ENCODE measurements at places on chromosomes 5 and 9.

DNA sequence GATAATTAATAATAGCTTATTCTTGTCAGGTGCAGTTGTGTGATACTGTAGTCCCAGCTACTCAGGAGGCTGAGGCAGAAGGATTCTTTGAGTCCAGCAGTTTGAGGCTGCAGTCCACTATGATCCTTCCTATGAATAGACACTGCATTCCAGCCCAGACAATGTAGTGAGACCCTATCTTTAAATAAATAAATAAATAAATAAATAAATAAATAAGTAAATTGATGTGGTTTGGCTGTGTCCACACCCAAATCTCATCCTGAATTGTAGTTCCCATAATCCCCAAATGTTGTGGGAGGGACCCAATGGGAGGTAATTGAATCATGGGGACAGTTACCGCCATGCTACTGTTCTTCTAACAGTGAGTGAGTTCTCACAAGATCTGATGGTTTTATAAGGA lies 5.6 kb upstream of the ELL2 start:
- no peak for DNase-seq

- DNase-seq: no peak
Measured at GRCh38 chr9:15373881-15374280, 48.8 kb upstream of the SNAPC3 start.

DNA sequence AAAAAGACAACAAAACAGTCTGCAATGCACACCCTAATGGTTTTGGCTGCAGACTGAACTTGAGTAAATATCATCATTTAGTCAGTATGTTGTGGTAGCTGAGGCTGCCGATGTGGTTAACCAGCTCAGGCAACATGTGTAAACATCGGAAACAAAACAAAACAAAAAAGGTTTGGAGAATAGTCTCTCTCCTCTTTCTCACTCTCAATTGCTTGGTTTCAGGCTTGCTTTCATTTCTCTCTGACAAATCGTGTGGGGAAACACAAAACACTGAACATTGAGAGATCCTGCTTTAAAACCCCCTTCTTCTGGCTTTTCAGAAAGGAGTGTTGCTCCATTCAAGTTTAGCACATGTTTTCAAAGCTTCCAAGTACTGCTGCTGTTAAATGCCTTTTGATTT lies 453.3 kb downstream of the BNC2 start:
- DNase-seq: no peak

GRCh38 chr9:16316911-16317817 lies 553.3 kb downstream of the BNC2 start:
- DNase-seq: no peak

GRCh38 chr5:35856765-35857351 lies at the start of gene IL7R:
IL7R (plus strand) TSS chr5:35856891; CDS start chr5:35856978, 87 bp downstream.
- DNase-seq: no peak

- no peak for DNase-seq
Measured at GRCh38 chr9:121160025-121160424, 41.6 kb downstream of the RAB14 start.

DNA sequence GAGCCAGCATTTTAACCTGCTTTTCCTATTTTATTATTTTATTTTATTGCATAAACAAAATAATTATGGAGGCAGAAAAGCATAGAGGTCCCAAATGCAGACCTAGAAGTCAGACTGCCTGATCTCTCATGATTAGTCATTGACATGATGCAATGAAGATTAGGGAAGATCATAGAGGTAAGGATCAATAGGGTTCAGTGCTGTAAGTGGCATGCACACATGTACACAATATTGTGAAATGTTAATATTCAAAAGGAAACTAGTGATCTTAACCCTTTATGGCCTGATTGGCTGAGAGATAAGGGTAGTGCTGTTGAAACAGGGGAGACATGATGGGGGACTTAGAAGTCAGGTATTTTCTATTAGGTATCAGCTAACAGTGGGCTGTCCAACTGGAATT lies 1.1 kb upstream of the FRRS1L start:
- DNase-seq: no peak

DNA sequence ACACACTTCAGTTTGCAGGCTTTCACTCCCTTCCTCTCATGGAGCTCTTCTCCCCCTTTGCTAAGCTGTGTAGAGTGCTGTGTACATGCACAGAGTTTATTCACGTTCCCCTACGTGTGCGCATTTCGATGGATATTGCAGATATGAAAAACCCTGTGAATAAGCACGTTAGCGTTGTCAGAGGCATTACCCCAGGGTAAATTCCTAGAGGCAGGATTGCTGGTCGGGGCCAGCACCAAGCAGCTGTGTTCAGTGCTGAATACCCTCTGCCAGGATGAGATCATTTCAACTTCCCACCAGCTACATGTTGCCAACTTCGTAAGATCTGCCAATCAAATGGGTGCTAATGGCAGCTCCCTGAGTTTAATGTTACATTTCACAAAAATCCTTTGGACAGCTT lies 172.3 kb upstream of the PPP1R26 start:
- no peak for DNase-seq

DNA sequence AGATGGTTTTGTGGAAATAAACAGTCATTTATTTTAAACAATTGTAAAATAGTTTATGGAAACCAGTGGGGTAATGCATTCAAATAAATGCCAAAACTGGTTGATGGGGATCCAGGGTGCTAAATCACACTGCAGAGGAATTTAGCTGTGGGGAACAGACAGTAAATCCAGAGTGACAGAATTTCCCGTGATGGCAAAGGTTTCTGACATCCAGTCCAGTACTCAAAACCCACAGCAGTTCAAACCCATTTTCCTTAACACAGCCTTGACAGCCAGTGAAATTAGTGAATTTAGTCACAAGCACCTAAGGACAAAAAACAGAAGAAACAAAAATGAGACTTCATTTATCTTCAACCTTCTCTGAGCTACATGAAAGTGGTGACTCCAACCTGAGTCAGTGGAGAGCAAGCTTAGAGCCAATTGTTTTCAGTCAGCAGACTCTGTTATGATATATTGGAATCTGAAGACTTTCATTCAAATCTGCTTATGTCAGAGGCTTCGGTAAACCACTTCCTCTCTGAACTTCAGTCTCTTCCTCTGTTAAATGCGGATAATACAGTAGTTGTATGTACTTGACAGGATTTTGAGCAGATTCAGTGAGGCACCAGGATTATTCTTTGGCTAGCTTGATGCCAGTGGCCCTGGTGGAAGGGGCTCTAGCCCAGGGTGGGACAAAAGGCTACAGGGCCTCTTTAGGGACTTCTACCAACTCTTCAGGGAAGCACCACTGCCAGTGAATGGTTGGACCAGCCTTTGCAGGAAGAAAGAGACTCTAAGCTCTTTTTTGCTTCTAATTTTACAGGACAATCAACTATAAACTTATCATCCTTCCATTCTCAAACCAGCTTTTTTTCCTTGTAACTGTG lies 185.3 kb downstream of the MAPKAP1 start:
- DNase-seq: no peak

DNA sequence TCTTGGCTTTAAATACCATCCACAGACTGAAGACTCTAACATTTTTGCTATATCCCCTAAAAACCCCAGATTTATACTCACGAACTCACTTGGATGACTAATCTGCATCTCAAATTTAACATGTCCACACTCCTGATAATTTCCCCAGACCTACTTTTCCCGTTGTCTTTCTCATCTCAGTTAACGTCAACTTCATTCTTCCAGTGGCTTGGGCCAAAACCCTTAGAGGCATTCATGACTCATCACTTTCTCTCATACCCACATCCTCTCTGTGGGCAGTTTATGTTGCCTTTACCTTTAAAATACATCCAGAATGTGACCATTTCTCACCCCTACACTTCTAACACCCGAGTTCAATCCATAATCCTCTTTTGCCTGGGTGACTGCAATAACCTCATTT lies 96.7 kb downstream of the EDIL3 start:
- no peak for DNase-seq

GRCh38 chr5:174271316-174271715 lies 225.8 kb downstream of the NSG2 start:
- DNase-seq: no peak

- no peak for DNase-seq
Measured at GRCh38 chr9:76521906-76522305, 62.9 kb downstream of the GCNT1 start.

DNA sequence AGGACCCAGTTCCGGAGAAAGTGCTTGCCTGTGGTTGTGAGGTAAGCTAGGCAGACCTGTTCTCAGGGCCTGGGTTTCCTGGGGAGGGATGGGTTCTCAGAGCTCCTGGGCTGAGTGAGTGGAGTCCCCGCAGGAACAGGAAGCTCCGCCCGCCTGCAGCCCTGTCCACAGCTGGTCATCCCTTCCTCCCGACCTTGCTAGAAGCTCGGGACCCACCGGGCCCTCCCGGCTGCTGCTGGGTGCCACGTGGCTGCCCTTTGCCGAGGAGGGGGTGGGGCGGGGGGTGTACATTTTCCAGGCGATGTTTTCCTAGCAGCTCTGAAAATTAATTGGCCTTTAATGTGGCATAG lies 198.1 kb downstream of the C9orf50 start:
- DNase-seq: no peak

DNA sequence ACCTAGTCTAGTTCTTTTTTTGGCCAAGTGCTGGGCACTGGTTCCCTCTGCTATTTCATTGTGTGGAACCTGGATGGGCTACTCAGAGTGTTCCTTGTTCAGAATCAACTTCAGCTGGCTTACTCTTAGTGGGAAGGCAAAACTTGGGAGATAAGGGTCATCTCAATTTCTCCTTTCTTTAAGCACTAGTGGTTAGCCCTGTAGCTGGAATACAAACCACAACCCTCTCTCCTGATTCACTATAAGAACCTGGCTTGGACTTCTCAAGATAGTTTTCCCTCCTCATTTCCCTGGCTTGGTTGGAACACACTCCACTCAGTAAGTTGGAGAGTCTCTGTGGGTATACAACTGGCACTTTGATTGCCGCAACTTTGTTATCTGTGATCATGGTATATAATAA lies 35.1 kb downstream of the GRIA1 start:
- DNase-seq: no peak

DNA sequence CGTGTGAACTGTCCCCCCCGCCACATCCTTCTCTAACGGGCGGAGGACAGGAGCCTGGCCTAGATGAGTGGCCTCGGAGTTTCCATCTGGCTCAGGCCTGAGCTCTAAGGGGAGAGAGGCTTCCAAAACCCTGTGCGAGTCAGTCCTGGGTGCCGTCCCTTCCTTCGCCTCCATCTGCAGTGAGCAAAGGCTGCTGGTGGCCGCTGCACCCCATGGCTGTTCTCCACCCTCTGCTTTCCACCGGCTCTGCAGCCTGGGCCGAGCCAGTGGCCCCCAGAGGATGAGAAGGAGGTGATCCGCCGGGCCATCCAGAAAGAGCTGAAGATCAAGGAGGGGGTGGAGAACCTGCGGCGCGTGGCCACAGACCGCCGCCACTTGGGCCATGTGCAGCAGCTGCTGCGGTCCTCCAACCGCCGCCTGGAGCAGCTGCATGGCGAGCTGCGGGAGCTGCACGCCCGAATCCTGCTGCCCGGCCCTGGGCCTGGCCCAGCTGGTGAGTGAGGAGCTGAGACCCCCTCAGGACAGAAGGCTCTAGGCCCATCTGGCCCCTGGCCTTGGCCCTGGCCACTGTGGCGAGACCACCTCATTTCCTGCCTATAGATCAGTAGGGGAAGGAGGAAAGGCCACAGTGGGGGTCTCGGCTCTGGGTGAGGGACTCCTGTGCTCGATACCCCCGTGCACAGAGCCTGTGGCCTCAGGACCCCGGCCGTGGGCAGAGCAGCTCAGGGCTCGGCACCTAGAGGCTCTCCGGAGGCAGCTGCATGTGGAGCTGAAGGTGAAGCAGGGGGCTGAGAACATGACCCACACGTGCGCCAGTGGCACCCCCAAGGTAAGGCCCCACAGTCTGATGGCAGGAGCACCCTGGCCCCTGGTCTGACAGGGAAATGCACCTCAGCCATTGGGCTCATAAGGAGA lies 3.0 kb downstream of the PKN3 start:
- no peak for DNase-seq

- DNase-seq: no peak
Measured at GRCh38 chr9:135714242-135715055, 12.5 kb downstream of the KCNT1 start.

- no peak for DNase-seq
Measured at GRCh38 chr9:81375187-81376100, 313.9 kb downstream of the TLE1 start.

DNA sequence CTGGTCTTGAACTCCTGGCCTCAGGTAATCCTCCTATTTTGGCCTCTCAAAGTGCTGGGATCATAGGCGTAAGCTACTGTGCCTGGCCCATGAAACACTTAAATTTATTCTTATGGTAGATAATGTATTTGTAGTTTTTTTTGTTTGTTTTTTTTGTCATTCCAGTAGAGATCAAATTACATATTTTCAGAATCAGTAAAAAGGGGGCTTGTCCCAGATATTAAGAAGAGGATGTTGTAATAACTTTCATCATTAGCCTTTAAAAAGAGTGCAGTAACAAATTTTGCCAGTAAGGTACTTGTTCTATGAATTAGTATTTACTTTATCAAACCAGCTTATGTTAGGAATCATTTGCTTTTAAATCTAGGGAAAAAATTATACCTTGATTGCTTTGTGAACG lies 42.6 kb downstream of the GAPVD1 start:
- no peak for DNase-seq

DNA sequence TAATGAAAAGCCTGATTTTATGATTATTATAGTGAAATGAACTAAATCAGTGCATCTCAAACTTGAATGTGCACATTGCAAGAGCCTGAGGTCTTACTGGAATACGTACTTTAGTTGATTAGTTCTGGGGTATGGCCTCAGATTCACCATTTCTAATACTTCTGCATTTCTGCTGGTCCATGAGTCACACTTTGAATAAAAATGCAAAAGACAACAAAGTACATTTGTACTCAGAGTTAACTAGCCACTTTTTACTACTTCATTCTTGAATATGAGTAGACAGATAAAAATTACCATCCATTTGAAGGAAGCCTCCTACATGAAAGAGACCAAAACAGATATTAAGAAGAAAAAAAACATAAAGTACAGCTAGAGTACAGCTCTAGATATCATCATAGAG lies 27.1 kb upstream of the PRR16 start:
- no peak for DNase-seq

DNA sequence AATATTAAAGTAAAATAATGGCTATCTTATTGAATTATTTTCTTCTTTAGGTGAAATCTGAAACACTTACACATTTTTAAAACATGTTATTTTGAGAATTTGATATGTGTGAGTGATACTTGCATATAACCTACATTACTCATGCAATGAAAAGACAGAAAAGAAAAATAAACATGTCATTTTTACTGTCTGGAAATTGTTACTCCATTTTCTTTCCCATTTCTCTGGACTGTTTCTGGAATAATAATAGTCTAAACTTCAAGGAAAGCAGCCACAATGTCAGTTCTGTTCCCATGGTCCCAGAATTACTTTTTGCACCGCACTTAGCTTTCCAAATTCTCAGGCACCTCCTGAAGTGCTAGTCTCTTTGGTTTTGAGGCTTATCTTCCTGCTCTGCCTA lies 145.5 kb downstream of the PRR16 start:
- no peak for DNase-seq

DNA sequence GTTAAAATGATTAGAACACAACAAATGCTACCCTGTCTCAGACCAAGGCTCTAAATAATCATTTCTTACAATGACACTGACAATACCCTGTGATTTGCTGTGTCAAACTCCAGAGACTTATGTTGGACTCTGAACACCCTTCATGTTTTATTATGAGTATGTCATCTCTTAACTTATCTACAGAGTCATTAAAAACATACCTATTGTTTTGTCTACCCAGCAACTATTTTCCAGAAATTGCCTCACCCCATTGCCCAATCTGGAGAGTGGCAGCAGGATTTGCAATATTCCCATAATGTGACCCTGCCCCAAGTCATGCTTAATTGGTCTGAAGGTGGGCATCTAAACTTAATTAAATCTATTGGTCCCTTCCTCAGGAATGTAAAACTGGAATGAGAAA lies 23.0 kb upstream of the KIF2A start:
- DNase-seq: no peak

- DNase-seq: no peak
Measured at GRCh38 chr5:10469253-10470050, 27.8 kb downstream of the ROPN1L start.
